Right lobe of liver (tissue), 6 donors: ENCODE measurements at places on chromosomes 11 and 22.

- no peak overlapping the region for H3K27ac ChIP-seq
- H3K4me3 ChIP-seq, result no peak overlapping the region
- DNase-seq, result no peak
- no peaks in the 10 kb centered on the region for H3K27me3 ChIP-seq
- no peaks in the 10 kb centered on the region for H3K36me3 ChIP-seq
- no peaks in the 10 kb centered on the region for H3K4me1 ChIP-seq
These were observed 79.0 kb downstream of the ATXN10 start for GRCh38 chr22:45750626-45751025.

DNA sequence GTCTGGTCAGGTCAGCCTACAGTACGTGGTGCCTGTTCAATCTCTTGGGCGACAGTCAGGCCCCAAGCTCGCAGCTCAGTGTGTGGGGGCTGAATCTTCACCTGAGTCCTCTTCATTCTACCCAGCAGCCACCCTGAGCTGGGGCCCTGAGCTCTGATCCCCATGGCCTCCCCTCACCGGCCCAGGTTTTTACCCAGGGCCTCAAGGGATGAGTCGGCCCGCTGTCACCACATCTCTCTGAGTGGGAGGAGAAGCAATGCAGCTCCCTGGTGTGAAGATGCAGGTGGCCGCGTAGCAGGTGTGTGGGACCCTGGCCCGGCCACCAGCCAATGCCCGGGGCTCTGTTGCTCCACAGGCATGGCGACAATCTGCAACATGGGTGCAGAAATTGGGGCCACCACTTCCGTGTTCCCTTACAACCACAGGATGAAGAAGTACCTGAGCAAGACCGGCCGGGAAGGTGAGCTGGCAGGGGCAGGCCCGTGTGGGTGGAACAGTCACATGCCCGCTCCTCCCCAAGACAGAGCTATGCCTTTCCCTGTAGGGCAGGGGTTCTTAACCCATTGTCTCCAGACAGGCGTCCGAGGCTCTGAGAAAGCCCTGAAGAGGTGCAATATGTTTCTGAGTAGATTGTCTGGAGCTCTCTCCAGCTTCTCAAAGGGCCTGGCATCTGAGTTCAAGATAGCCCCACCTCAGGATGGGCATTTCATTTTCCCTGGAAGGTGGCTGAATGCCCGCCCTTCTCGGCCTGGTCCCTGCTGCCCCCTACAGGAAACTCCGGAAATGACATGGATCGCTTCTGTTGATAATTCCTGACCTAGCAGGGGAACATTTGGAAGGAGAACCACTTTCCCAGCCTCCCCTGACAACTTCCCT is 26.9 kb downstream of the POLR3H start:
- DNase-seq, result no peak
- no peak overlapping the region for H3K27ac ChIP-seq
- H3K27me3 ChIP-seq, result no peaks in the 10 kb centered on the region
- H3K36me3 ChIP-seq, result peaks cover 23% of the 10 kb centered on the region
- no peaks in the 10 kb centered on the region for H3K4me1 ChIP-seq

GRCh38 chr22:37229805-37230672 is 14.0 kb downstream of the RAC2 start:
- peak; percentile 59 for DNase-seq
- no peak overlapping the region for H3K4me3 ChIP-seq
- H3K27me3 ChIP-seq, result no peaks in the 10 kb centered on the region
- no peak overlapping the region for H3K27ac ChIP-seq
- H3K36me3 ChIP-seq, result no peaks in the 10 kb centered on the region

GRCh38 chr11:64148226-64148916 is 17.5 kb downstream of the MACROD1 start:
- DNase-seq, result peak; percentile 69
- H3K36me3 ChIP-seq, result no peaks in the 10 kb centered on the region
- no peak overlapping the region for H3K4me3 ChIP-seq
- H3K27ac ChIP-seq, result no peak overlapping the region
- H3K4me1 ChIP-seq, result peaks cover 12% of the 10 kb centered on the region

GRCh38 chr11:133163463-133164419 is 368.6 kb downstream of the OPCML start:
- DNase-seq, result no peak
- no peaks in the 10 kb centered on the region for H3K4me1 ChIP-seq
- H3K27me3 ChIP-seq, result no peaks in the 10 kb centered on the region
- H3K27ac ChIP-seq, result no peak overlapping the region
- H3K4me3 ChIP-seq, result no peak overlapping the region
- no peaks in the 10 kb centered on the region for H3K36me3 ChIP-seq

DNA sequence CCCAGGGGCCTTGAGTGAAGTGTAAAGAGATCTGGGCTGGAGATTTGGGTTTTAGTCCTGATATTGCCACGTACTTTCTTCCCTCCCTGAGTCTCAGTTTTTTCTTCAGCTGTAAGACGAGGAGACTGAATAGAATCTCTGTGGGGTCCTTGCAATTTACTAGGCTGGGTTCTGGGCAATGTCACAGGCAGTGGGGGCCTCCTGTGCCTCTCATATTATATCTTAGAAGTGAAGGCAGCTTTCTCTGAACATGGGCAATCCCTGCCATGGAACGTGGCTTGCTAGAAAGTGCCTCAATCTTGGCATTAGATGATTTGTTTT is 62.0 kb upstream of the PTPRJ start:
- H3K36me3 ChIP-seq, result no peaks in the 10 kb centered on the region
- no peak overlapping the region for H3K27ac ChIP-seq
- no peaks in the 10 kb centered on the region for H3K27me3 ChIP-seq
- DNase-seq, result no peak
- no peak overlapping the region for H3K4me3 ChIP-seq

DNA sequence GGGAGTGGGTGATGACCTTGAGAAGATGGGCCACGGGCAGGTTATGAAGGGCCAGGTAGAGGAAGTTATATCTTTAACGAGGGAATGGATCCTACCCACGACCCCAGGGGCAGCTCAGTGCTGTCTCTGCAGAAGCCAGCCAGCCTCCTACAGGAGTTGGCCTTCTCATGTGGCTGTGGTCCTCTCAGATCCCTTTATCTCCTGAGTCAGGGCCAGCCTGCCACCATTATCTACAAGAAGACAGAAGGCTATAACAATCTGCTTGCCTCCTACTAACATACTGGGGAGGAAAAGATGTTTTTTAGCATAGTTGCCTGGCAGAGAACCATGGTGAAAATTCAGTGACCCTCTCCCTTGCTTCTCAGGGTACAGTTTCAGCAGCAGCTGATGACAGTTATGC is 7.0 kb upstream of the YWHAH start:
- H3K4me1 ChIP-seq, result no peaks in the 10 kb centered on the region
- no peak for DNase-seq
- H3K36me3 ChIP-seq, result no peaks in the 10 kb centered on the region
- no peaks in the 10 kb centered on the region for H3K27me3 ChIP-seq
- no peak overlapping the region for H3K4me3 ChIP-seq

GRCh38 chr22:44748524-44748923 is 3.9 kb upstream of the ARHGAP8 start:
- no peaks in the 10 kb centered on the region for H3K4me1 ChIP-seq
- H3K27me3 ChIP-seq, result no peaks in the 10 kb centered on the region
- no peak overlapping the region for H3K27ac ChIP-seq
- H3K36me3 ChIP-seq, result no peaks in the 10 kb centered on the region
- no peak for DNase-seq

- H3K36me3 ChIP-seq, result no peaks in the 10 kb centered on the region
- no peak overlapping the region for H3K27ac ChIP-seq
- H3K4me3 ChIP-seq, result no peak overlapping the region
- no peak for DNase-seq
- H3K4me1 ChIP-seq, result no peaks in the 10 kb centered on the region
These were observed 152.3 kb upstream of the LARGE1 start for GRCh38 chr22:34072585-34072984.

DNA sequence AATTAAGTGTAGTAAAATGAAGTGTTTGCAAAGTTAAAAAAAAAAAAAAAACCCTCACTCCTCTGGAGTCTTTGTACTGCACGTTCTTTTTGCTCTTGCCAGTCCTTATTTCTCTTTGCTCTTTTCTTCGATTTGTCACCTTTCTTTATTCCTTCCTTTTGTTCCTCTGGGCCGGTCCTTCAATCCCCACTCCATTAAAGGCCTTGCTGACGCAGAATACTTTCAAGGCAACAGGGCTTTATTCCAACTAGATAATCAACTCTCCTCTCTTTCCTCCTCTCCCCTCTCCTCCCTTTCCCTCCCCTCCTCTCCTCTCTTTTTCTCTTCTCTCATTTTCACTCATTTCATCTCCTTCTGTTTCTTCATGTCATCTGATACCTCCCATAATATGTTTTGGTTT is 138.2 kb upstream of the NTM start:
- no peaks in the 10 kb centered on the region for H3K4me1 ChIP-seq
- H3K27ac ChIP-seq, result no peak overlapping the region
- no peak overlapping the region for H3K4me3 ChIP-seq
- H3K36me3 ChIP-seq, result no peaks in the 10 kb centered on the region

DNA sequence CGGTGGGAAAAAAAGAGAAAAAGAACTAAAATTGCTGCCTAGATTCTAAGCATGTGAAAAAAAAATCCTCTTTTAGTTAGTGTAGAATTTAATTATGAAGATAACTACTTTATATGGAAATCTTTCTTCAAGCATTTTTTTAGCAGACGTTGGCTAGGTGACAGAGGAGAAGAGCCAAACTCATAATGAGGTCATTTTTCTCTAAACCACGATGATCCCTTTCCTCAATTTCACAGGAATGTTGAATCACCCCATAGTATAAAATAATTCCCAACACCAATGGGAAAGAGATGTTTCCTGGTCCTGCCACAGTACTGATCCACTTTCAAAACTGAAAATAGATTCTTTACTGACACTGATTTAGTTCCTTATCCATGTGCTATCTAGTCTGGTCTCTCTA is 319.8 kb downstream of the DLG2 start:
- DNase-seq, result no peak
- H3K27me3 ChIP-seq, result no peaks in the 10 kb centered on the region
- no peak overlapping the region for H3K27ac ChIP-seq
- H3K4me1 ChIP-seq, result no peaks in the 10 kb centered on the region
- no peaks in the 10 kb centered on the region for H3K36me3 ChIP-seq
- H3K4me3 ChIP-seq, result no peak overlapping the region

GRCh38 chr22:34055525-34056200 is 135.4 kb upstream of the LARGE1 start:
- H3K36me3 ChIP-seq, result no peaks in the 10 kb centered on the region
- H3K4me3 ChIP-seq, result no peak overlapping the region
- H3K4me1 ChIP-seq, result no peaks in the 10 kb centered on the region
- H3K27me3 ChIP-seq, result no peaks in the 10 kb centered on the region
- DNase-seq, result no peak

GRCh38 chr11:12696911-12697581 is 22.8 kb downstream of the TEAD1 start:
- H3K36me3 ChIP-seq, result no peaks in the 10 kb centered on the region
- no peak for DNase-seq
- H3K4me1 ChIP-seq, result no peaks in the 10 kb centered on the region
- no peaks in the 10 kb centered on the region for H3K27me3 ChIP-seq
- H3K4me3 ChIP-seq, result no peak overlapping the region

DNA sequence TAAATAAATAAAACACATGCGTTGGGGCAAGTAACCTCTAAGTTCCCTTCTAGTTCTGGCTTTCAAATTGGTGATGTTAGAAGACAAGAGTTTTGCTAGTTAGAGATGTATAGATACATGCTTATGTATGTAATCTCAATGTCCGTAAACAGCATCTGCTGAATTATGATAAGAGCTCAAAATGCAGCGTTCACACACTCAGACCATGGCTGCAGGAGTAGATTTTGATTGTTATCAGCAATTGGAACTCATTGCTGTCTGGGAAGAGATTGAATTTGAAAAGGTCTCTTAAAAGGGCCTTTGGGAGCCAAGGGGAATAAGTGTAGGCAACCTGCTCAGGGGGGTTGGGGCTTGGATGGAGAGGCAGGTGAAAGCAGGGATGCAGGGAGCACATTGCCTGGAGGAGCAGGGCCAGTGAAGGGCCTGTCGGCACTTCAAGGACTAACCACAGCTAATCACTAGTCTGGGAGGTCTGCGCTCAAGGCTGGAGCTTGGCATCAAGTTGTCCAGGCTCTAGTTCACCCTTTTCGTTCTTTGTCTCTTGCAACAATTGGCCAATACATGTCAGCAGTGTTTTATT is 2.7 kb upstream of the RAG1 start:
- no peaks in the 10 kb centered on the region for H3K36me3 ChIP-seq
- H3K27ac ChIP-seq, result no peak overlapping the region
- no peak for DNase-seq
- no peaks in the 10 kb centered on the region for H3K4me1 ChIP-seq
- peak overlapping the region; percentile 46 for H3K4me3 ChIP-seq

DNA sequence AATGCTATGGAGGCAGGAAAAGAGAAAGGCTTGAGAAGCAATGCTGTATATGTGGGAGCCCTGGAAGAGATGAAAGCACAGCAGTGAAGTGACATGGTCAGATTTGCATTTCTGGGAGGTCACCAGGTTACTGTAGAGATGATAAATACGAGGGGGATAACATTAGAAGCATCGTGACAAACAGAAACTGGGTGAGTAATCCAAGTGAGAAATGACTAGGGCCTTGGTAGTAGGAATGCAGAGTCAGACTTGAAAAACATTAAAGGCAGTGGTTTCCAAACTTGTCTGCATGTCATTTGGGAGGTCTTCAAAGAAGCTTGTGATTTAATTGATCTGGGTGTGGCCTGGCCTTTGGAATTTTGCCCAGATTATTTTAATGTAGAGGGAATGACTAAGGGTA is 43.9 kb downstream of the CCDC34 start:
- H3K27me3 ChIP-seq, result no peaks in the 10 kb centered on the region
- no peak overlapping the region for H3K4me3 ChIP-seq
- no peak for DNase-seq

- no peaks in the 10 kb centered on the region for H3K27me3 ChIP-seq
- DNase-seq, result peak; percentile 16
- H3K36me3 ChIP-seq, result no peaks in the 10 kb centered on the region
- H3K27ac ChIP-seq, result no peak overlapping the region
These were observed 10.9 kb upstream of the MRPL23 start for GRCh38 chr11:1936072-1936780.

DNA sequence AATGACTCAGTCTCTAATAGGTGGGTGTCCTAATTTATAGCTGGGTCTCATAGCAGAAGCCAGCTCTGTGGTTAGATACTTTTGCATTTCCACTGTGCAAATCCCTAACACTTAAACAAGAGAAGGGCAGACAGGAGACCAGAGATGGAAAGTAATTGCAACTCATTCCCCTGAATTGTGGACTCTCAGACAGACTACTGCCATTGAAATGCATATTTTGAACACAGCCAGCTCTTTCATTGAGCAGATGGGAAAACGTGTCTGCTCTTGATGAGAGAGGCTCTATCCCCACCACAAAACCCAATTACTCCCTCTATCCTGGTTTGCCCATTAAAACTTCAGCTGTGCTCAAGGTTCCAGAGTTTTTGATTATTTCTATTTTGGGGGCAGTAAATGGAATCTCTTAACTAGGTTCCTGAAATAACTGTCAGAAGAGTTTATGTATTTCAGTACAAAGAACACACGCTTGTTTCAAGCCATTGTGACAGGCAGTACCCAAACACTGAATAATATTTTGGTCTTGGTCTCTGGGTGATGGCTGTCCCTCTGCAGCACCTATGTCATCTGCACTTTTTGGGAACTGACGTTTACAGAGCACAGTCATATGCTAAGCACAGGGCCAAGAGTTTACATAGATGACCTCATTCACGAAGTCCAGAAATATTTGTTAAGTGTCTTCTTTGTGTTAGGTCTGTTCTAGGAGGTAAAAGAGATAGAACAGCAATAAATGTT is 41.7 kb downstream of the FAM227A start:
- no peaks in the 10 kb centered on the region for H3K27me3 ChIP-seq
- no peaks in the 10 kb centered on the region for H3K36me3 ChIP-seq
- peaks cover 10% of the 10 kb centered on the region for H3K4me1 ChIP-seq
- DNase-seq, result no peak
- H3K27ac ChIP-seq, result no peak overlapping the region
- H3K4me3 ChIP-seq, result no peak overlapping the region
